Sigmoid colon (tissue), 7 donors: ENCODE measurements at places on chromosomes 2 and 18. TPM values are rescaled to one million over a fixed set of nuclear protein-coding genes. Genes with fewer than 3 reads are reported as not detected.

DCC gene
- total RNA-seq: 0.83 TPM

CRIM1 gene
- total RNA-seq: 70.9 TPM

DNA sequence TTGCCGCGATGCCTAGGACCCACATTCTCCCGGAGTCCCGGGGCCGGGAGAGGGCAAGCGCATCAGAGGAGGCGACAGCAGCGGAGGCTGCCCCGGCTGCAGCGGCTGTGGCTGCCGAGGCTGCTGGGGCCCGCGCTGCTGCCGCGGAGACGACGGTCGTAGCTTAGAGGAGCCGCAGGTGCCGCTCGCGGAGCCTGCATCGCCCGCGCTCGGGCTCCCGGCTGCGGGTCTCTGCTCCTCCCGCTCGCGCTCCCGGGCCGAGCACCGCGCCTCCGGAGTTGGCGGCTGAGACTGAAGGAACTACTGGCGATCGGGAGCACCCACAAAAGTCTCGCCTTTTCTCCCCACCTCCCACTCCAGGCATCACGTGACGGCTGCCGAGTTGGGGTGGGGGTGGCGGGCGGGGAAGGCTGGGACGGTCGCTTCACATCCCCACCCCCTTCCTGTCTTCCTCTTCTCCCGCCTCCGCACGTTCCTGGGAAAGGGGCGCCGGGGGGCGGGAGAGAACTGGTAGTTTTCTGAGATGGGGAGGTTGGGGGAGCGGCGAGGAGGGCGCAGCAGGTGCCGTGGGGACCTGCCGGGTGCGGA lies at the start of gene LYPD1:
LYPD1 (minus strand) TSS at position 298 of the 588 bp plus-strand sequence; CDS start at position 25, 273 bp downstream.
- H3K27me3 ChIP-seq: peaks cover 20% of the 10 kb centered on the region
- no peaks in the 10 kb centered on the region for H3K4me1 ChIP-seq
- peak within 1 kb of the TSS; percentile 19 for H3K4me3 ChIP-seq
- no peak within 1 kb of the TSS for H3K27ac ChIP-seq
- H3K36me3 ChIP-seq: no peaks in the 10 kb centered on the region

ABCB6 gene
- 11.8 TPM for total RNA-seq

DNA sequence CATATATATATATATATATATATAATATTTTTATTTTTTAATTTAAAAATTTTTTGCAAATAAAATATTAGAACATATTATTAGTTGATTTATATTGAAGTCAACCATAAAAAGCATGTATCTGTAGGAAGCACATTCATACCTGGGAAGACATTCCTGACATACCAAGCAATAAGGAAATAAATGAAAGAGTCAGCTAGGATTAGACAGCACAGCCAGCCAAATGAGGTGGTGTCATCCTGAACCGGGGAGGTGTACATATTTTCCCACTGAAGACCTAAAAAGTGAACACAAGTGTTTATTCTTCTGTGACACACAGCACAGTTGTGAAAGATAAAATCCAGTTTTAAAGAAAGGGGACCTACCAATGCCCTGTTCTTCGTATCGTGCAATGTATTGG lies 149.2 kb downstream of the ABCA12 start:
- DNase-seq: no peak
- H3K36me3 ChIP-seq: no peaks in the 10 kb centered on the region
- H3K4me3 ChIP-seq: no peak overlapping the region
- H3K27me3 ChIP-seq: no peaks in the 10 kb centered on the region

GRCh38 chr2:8303322-8303832 lies 378.5 kb upstream of the ID2 start:
- H3K4me1 ChIP-seq: peaks cover 8% of the 10 kb centered on the region
- H3K4me3 ChIP-seq: no peak overlapping the region
- peak; percentile 85 for DNase-seq
- no peaks in the 10 kb centered on the region for H3K27me3 ChIP-seq
- no peak overlapping the region for H3K27ac ChIP-seq
- no peaks in the 10 kb centered on the region for H3K36me3 ChIP-seq

- peaks cover 21% of the 10 kb centered on the region for H3K36me3 ChIP-seq
- H3K27ac ChIP-seq: no peak overlapping the region
- no peak for DNase-seq
Observed at GRCh38 chr2:230815088-230815487, 49.7 kb upstream of the ITM2C start.

- H3K4me3 ChIP-seq: no peak overlapping the region
- no peaks in the 10 kb centered on the region for H3K27me3 ChIP-seq
- DNase-seq: no peak
- H3K4me1 ChIP-seq: no peaks in the 10 kb centered on the region
- no peak overlapping the region for H3K27ac ChIP-seq
- no peaks in the 10 kb centered on the region for H3K36me3 ChIP-seq
Observed at GRCh38 chr2:84844141-84844540, 36.7 kb downstream of the TRABD2A start.

CAVIN2 gene
- 191 TPM for total RNA-seq

DNA sequence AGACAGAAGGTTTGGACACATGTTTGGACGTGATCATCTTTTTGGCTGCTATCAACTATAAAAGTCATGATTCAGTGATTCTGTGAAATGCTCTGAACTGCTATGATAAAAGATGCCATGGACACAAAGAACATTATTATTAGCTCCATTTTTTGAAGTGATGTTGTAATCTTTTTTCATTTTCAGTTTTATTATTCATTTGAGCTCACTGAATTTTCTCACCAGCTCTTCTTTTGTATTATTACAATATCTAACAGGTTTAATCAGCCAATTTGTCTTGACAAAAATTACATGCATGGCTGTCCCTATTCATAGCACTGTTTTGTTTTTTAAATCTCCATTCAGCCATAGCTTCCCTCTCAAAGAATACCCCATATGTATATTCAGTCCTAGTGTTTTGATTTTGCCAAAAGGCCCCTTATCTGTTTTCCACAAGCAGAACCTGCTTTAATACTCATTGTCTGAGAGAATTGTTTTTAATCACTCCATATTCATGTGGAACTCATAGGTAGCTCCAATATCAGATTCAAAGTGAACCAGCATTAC lies 314.0 kb upstream of the FAM98A start:
- H3K4me1 ChIP-seq: no peaks in the 10 kb centered on the region
- no peak overlapping the region for H3K27ac ChIP-seq
- no peak overlapping the region for H3K4me3 ChIP-seq
- DNase-seq: no peak
- no peaks in the 10 kb centered on the region for H3K36me3 ChIP-seq

GRCh38 chr2:91442246-91442905 lies 2750.9 kb downstream of the RPIA start:
- H3K27ac ChIP-seq: no peak overlapping the region
- H3K27me3 ChIP-seq: peaks cover 56% of the 10 kb centered on the region
- peak overlapping the region; percentile 43 for H3K4me3 ChIP-seq
- no peaks in the 10 kb centered on the region for H3K36me3 ChIP-seq
- peaks cover 13% of the 10 kb centered on the region for H3K4me1 ChIP-seq

EMX1 gene
- not detected for total RNA-seq

DNA sequence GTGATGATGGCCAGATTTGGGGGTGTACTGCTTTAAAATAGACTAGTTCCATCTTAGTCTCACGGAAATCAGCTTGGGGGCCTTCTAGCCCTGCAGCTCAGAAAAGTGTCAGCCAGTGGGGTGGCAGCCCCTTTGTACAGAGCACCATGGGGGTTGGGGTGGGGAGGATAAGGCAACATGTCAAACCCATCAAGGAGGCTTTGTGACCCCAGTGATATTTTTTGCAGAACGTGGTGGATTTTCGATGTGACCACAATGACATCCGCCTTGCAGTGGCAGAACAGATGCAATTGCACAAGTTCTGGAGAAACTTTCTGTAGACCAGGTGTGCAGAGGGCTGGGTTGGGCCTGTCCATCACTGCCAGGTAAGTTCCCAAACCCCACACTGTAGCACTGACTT lies 3.0 kb upstream of the CD8A start:
- no peaks in the 10 kb centered on the region for H3K4me1 ChIP-seq
- H3K36me3 ChIP-seq: no peaks in the 10 kb centered on the region
- no peak overlapping the region for H3K4me3 ChIP-seq
- H3K27ac ChIP-seq: no peak overlapping the region
- peaks cover 32% of the 10 kb centered on the region for H3K27me3 ChIP-seq

FKBP1B gene
- total RNA-seq: 3.5 TPM

DOCK10 gene
- 4.2 TPM for total RNA-seq

DNA sequence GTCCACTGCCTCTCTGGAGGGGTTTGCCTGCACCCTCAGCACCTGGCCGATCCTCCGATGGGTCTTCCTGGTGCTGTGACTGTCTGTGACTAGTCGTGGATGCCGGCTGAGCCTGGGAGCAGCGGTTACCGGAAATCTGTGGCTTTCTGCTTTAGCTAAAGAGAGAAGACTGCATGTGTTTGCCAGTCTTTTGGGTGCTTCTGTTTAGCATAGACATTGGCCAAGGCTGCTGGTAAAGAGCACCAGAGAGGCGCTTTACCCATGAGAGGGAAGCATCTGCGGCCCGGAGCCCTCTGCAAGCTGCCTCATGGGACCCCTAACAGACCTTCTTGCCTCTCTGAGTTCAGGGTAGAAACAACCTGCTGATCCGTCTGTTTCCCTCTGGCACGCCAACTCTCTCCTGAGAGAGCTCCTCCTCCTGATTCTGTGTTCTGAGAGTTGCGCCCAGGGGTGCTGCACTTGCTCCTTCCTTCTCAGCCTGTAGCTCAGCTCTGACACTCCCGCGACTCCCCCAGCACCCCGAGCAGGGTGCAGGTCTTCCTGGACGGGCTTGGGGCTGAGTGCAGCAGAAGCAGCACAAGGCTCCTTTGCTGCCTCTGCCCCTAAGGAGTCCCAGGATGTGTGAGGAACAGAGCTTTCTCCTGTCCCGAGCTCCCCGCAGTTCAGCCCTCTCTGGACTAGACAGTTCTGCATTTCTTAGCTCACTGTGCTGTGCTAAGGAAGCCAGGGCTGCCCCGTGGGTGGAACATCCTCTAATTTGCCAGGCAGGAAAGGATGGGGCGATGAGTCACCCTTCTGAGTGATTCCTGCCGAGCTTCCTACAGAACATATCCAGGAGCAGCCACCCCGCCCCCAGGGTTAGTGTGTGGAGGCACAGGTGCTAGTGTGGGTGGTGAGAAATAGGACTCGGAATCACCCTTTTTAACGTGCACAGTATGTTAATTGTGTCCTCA lies 203.2 kb downstream of the SH3RF3 start:
- peak; percentile 84 for DNase-seq
- H3K4me1 ChIP-seq: no peaks in the 10 kb centered on the region
- H3K36me3 ChIP-seq: no peaks in the 10 kb centered on the region

DNA sequence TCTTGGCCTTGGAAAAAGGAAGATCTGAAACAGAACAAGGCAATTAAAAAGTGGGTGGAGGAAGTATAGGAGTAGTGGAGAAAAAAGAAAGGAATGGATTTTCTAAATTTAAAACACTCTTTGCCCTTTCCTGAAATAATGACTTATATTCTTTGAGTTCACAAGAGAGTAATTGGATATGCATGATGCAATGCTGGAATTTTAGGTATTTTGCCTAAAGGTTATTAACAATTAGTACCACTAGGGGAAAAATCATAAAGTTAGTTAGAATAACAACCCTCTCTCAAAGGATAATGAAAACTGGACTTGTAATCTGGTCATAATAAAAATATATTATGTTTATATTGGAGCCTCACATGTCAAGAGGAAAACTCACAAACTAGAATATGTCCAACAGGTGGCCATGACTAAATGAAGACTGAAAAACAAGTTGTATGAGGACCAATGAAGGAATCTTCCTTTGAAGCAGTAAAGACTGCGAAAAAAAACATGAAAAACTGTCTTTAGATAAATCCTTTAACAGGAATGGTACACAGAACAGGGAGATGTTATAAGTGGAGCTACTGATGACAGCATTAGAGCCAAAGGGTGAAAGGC lies 281.8 kb downstream of the NCKAP5 start:
- no peak for DNase-seq
- H3K36me3 ChIP-seq: no peaks in the 10 kb centered on the region
- no peak overlapping the region for H3K4me3 ChIP-seq
- H3K4me1 ChIP-seq: no peaks in the 10 kb centered on the region
- H3K27ac ChIP-seq: no peak overlapping the region

GRCh38 chr18:53070788-53071187 lies 730.8 kb downstream of the DCC start:
- H3K4me3 ChIP-seq: no peak overlapping the region
- H3K27ac ChIP-seq: no peak overlapping the region
- no peaks in the 10 kb centered on the region for H3K27me3 ChIP-seq
- no peaks in the 10 kb centered on the region for H3K4me1 ChIP-seq
- DNase-seq: no peak
- no peaks in the 10 kb centered on the region for H3K36me3 ChIP-seq

DNA sequence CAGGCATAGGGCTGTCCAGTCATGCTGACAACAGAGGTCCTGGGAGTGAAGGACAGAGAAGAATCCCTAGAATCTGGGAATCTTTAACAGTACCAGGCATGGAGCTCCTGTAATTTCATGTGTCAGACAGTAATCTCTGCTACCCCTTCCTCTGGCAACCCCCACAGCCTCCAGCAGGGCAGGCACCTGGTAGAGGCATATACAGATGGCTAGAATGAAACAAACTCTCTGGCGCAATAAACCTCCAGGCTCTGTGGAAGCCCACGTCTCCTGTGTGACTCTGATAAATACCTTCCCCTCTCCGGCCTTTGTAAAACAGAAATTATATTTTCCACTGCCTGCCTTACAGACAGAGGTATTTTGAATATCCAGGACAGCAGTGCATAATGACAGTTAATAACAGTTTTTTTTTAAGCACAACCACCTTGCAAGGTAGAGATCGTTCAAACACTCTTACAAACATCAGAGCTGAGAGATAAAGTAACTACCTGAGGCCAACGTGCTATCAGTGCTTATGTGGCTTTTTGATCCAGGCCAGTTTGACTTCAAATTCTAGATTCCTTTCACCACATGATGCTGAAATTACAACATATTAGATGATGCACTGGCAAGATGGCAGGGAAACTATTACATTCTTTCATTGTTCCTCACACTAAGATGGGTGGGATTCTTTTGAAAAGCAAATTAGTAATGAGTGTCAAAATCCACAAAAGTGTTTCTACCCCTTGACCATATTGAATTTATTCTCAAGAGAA lies 47.7 kb upstream of the TMEM247 start:
- DNase-seq: no peak
- H3K36me3 ChIP-seq: no peaks in the 10 kb centered on the region
- no peaks in the 10 kb centered on the region for H3K27me3 ChIP-seq
- no peak overlapping the region for H3K27ac ChIP-seq
- no peak overlapping the region for H3K4me3 ChIP-seq

DNA sequence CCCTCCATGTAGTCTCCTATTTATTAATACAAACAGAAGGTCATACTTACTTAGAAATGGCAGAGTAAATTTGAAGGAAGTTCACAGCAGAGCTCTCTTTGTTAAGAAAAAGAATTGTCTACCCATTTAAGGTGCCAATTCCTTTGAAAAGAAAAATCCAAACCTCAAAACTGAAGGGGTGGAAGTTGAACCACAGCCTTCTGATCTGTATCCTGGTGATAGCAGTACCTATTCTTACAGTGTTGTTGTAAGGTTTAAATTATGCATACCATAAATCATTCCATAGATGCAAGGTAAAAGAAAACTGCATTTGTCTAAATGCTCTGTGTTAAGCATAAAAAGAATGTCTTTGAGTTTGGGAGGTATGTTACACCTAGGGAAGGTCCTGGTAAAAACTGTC lies 47.6 kb downstream of the COBLL1 start:
- H3K27me3 ChIP-seq: no peaks in the 10 kb centered on the region
- H3K4me1 ChIP-seq: peaks cover 26% of the 10 kb centered on the region
- H3K4me3 ChIP-seq: no peak overlapping the region

MOGAT1 gene
- total RNA-seq: not detected
